ENCODE measurements at places on chromosomes 6 and 20.
A peak's percentile ranks its signal among the peaks of the same experiment; 100 is the strongest.

- no peak for DNase-seq
Observed at GRCh38 chr20:57672953-57673575, 36.8 kb downstream of the PMEPA1 start.

- DNase-seq, result no peak
Observed at GRCh38 chr6:82416346-82416745, 52.7 kb downstream of the TPBG start.

DNA sequence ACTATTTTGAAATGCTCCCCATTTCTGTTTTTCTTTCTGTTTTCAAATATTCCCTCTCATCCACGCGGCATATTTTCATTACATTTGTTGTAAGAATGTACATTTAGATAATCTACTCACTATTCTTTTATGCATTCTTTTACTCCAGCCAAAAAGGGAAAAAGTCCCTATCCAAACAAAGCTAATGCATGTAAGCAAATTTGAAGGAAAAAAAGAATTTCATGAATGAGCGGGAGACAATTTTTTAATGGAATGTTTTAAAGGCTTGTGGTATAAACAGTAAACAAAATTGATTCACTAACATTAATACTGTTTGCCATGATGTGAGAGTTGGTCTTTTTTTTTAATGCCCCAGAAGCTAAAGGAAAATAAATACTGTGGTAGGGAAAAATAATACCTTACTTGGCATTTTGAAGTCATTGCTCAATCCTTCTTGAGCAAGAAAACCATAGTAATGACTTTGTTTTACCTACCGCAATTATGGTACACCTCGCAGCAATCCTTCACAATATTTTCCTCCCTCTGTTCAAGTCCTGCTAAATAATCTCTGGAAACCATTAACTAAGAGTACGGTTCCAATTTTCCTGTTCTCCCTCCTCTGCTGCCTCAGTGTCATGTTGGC is 79.0 kb downstream of the BACH2 start:
- no peak for DNase-seq

GRCh38 chr6:137811916-137812553 is 55.0 kb upstream of the TNFAIP3 start:
- DNase-seq, result no peak

DNA sequence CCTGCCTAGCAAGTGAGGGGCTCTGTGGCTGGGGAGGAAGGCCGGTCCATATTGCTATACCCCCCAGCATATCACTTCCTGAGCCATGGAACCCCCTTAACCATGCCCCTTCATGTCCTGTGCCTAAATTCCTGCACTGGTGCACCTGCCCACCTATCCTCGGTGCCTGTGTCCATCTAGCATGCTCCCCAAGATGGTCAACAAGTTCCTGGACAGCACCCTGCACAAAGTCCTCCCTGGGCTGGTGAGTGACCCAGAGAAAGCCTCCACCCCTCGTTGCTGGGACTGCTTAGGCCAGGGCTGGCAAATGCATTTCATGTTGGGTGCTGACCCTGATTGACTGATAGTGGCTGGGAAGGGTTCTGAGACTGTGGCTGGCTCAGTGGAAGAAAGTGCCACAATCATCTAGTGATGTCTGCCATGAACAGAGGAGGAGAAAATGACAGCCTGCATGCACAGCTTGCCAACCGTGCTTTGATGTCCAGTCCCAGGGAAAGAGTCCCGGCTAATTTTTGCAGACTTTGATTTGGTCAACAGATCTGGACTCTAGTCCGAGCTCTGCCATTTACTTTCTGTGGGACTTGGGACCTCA is 3.5 kb downstream of the BPIFB6 start:
- DNase-seq, result no peak

DNA sequence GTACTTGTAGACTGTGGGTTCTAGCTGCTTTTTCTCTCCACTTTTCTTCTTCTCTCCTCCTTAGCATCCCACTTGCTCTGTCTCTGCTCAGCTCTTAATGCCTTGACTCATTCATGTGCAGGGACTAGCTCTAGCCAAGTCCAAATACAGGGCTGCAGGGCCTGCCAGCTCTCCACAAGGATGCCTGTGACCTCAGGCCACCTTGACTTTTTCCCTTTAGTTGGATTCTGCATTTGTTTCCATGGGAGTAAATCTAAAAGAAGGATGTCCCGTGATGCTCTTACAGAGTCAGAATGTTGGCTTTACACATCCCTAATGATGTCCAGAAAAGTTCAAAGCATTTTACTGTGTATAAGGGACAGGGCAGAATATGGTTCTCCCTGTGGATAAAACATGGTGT is 101.8 kb upstream of the PREP start:
- DNase-seq, result no peak

DNA sequence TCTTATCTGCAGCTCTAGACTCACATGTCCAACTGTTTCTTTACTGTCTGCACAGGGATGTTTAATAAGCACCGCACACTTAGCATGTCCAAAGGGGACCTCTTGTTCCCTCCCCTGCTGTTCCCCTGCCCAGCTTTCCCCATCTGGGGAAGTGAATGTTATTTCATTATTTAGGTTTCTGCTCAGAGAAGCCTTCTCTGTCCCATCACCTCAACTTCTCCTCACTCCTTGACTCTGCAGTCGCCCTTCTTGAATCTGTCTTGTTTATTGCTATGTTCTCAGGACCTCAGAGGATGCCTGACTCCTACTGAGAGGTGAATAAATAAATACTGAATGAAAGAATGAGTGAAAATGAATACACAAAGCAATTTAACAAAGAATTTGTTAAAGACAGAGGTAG is 121.0 kb downstream of the SASH1 start:
- DNase-seq, result no peak

GRCh38 chr6:147071776-147072175 is 132.4 kb upstream of the STXBP5 start:
- DNase-seq, result no peak

- no peak for DNase-seq
Observed at GRCh38 chr6:38801305-38801704, 86.2 kb downstream of the DNAH8 start.

GRCh38 chr6:126153661-126154060 is 167.3 kb downstream of the TRMT11 start:
- no peak for DNase-seq

DNA sequence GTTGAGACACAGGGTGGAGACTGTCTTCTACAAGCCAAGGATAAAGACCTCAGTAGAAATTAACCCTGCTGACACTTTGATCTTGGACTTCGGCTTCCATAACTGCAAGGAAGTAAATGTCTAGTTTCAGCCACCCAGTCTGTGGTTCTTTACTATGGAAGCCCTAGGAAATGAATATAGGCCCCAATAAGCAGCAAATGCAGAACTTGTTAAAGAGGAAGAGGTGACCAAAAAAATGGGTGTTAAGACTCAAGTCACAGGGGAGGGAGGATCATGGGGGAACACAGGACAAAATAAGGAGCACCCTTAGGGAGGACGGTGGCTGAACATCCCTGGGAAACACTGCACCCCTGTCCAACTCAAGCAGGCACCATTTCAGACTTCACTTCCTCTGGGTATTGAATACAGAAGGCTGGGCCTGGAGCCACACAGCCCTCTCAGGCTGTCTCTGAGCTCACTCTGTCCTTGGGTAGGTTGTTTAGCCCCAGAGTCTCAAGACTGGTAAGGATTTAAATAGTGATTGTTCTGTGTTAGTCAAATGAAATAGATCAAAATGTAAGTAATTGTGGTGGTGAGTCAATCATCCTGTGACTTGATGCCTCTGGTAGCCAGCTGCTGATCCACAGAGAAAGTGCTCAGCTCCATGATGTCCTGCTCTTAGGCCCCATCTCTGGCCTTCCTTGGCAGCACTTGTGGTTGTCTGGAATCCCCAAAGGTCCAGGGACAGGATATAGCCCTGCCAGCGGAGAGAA is 30.5 kb upstream of the SIRPD start:
- DNase-seq, result peak; percentile 14

GRCh38 chr6:157823001-157823527 is at the start of gene SNX9:
Gene SNX9, plus strand, starts transcription at chr6:157823246. Its CDS starts 189 bp downstream, at chr6:157823435.
- peak; percentile 31 for DNase-seq

DNA sequence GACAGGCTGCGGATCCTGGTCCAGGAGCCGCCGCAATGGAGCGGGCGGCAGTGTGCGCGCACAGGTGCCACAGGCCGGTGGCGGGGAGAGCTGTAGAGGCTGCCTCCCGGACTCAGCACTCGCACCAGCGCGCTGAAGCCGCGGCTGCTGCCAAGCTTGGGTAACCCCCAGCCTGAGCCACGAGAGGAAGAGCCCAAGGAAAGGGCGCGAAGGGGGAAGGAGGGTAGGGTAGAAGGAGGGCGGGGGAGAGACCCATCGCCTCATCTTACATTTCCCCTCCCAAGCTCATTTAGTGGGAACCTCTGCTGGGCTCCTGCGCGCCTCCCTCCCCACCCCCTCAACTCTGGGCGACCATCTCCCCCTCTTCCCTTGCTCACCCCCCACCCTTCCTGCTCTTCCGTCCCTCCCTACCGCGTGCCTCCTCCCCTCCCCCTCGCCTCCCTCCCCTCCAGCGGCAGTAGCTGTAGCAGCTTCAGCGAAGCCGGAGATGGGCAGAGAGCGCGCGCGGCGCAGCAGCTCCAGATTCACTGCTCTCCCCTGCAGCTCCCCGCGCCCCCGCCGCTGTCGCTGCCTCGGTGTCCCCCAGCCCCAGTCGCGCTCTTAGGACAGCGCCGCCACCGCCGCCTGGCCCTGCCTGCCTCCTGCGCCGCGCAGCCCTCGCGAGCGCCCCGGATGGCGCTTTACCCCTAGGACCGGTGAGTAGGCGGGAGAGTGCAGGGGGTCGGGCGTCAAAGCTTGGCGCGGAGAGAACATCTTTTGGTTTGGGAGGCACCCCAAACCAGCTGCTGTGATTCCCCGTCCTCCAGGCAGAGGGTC is at the start of gene FUT9:
TSS of gene FUT9 (plus strand) at position 457 of the 816 bp plus-strand sequence. CDS start 187,182 bp downstream, outside the sequence.
- DNase-seq, result no peak

DNA sequence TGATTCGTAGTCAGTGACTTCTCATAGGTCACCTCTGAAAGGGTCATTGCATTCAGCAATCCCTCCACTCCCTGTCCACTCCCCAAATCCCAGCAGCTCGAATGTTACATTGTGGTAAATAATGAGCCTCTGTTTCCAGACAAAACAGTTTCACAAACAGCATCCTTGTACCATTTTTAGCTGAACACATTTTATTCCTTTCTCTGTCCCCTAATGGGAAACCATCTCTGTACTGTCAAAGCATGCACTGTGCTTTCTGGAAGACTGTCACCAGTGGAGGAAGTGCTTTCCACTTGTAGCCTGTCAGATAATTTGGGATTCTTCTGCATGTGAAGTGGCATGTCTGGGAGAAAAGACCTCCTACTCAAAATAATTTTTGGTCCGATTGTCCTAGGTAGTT is 82.0 kb downstream of the SLC35F1 start:
- no peak for DNase-seq

DNA sequence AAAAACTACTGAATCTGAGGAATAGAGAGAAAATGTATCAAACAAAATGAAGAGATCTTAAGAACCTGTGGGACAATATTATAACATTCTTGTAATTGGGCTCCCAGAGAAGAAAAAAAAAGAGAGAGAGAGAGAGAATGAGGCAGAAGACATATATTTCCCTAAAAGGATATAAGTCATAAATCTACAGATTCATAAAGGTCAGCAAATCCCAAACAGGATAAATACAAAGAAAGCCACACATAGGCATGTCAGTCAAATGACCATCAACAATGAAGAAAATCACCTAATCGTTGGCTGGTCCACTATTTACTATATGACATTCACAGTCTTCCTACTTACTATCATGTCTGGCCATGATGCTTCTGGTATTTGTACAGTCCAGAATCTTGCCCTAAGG is 190.3 kb downstream of the GMDS start:
- no peak for DNase-seq

DNA sequence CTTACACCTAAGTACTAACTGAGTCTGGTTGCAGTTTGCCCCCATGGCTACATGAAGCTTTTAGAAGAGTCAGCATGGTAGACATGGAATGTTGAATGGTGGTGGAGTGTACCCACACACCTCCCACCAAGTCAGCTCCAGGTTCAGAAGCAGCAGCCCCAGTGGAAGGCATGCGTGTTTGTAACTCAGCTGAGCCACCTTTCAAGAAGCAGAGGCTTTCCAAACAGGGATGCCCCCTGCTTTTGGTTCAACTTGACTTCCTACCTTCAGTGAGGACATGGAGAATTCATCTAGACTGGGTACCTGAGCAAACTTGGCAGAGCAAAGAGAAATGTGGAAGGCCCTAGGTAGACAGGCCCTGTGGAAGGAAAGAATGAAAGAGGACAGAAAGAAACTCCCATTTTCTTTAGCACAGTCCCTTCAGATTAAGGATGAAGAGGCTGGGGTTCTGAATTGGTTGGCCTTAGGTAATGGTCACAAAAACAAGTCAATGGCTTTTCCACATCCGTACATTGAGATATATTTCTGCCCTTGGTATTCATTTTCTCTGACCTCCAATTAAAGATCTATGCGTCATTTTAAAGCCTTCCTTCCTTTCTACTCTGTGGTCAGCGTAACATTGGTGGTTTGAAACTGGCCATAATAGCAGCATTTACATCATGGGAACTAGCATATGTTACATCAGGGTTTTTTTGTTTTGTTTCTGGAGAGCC is 53.2 kb downstream of the HFE start:
- DNase-seq, result no peak

DNA sequence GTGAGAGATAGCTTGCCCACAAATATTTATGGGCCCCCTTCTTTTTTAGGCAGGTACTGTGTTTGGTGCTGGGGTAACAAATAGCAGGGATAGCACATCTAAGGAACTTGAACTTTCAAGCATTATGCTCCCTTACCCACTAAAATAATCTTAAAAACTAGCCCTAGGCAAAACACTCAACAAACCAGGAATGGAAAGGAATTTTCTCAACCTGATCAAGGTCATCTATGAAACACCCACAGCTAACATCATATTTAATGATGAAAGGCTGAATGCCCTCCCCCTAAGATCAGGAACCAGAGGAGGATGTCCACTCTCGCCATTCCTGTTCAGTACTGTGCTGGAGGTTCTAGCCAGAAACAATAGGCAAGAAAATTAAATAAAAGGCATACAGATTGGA is 8.7 kb upstream of the SRPK1 start:
- no peak for DNase-seq

DNA sequence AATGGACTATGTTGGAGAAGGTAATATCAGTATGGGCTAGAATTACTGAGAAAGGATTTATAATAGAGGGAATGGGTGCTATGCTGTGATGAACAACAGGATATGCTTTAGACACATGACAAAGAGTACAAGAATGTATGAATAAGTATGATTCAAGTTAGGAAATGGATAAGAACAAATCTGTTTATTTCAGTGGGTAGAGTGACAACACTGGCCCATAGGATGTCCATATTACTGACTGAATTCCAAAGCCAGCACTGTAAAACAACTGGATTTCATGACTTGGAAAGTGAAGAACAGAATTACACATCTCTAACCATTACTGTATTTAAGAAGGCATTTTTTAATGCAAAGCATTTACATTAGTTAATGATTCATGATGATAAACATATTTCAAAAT is 35.9 kb downstream of the EPM2A start:
- DNase-seq, result peak; percentile 59

GRCh38 chr6:51292659-51293058 is 474.0 kb downstream of the TFAP2B start:
- DNase-seq, result no peak

All from A172 (cell line).